ENCODE measurements at places on chromosomes 6 and 20.

DNA sequence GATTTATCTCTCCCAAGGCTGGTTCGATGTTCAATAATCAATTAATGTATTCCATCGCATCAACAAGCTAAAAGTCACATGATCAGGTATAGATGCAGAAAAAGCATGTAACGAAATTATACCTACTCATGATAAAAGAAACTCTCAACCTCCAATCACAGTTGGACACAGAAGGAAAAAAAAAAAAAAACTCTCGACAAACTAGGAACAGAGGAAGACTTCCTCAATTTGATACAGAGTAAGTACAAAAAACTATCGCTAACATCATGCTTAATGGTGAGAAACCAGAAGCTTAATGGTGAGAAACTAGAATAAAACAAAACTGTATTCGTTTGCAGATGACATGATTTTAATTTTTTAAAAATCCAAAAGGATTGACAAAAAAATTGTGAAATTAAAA is 62.0 kb upstream of the SMIM29 start:
- DNase-seq: no peak

- no peak for DNase-seq
These were observed 3.4 kb downstream of the LINC00237 start for GRCh38 chr20:21102603-21103311.

GRCh38 chr6:20217324-20217855 is 5.1 kb upstream of the MBOAT1 start:
- no peak for DNase-seq

DNA sequence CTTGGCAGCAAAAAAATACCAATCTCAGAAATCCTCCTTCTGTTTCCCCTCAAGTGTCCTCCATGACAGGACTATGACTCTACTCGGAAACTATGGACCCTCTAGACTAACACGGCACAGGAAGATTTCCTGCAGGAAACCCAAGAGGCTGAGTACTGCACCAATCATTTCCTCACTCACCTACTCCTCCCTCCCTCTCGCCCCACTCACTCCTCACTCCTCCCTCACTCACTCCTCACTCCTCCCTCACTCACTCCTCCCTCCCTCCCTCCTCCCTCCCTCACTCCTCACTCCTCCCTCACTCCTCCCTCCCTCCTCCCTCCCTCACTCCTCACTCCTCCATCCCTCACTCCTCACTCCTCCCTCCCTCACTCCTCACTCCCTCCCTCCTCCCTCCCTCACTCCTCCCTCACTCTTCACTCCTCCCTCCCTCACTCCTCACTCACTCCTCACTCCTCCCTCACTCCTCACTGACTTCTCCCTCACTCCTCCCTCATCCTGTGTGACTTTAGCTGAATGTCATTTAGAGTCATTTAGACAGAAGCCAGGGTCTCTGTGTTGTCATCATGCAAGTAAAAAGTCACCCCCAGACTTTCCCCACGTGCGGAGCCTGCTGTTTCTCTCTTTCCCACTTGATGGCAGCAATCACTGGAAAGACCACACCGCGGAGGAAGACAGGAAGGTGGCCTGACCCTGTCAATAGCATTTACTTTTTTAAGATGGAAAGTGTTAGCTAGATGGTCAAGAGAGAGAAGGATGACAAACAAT is 226.8 kb upstream of the PDE10A start:
- DNase-seq: no peak

DNA sequence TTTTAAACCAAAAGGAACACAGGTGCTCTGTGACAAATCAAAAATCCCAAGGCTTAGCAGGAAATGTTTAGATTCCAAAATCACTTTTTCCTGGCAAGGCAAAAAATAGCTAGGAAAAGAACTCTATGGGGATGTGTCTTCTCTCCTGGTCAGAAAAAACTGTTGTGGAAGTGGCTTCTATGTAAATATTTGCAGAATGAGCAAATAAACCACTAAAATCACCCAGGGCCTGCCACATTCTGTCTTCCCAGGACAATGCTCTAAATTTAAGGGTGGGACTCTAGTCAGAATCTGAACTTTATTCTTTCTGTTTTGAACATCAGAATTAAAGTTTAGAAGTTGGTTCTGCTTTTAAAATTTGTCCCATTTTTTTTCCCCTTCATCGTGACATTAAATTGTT is 29.3 kb downstream of the GCM1 start:
- DNase-seq: no peak

GRCh38 chr6:160967833-160968232 is 23.7 kb upstream of the MAP3K4 start:
- no peak for DNase-seq

DNA sequence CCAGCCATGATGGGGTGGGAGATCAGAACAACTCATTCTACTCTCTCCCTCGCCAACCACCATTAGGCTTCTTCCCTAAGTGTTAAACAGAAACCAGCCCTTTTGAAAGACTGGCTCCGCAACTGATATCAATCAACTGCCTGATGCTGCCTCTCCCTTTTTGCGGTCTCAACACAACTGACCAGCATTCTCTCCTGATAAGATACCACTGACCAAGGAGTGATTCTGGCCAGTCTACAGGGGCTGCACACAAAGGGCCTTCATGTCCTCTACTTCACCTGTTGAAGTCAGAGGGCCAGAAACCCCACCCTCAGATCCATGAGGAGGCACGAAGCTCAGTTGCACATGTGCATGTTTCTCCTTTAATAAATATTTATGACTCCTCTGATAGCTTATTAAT is 145.1 kb downstream of the CD24 start:
- DNase-seq: no peak

GRCh38 chr6:149209871-149210775 is 107.4 kb upstream of the TAB2 start:
- DNase-seq: no peak

DNA sequence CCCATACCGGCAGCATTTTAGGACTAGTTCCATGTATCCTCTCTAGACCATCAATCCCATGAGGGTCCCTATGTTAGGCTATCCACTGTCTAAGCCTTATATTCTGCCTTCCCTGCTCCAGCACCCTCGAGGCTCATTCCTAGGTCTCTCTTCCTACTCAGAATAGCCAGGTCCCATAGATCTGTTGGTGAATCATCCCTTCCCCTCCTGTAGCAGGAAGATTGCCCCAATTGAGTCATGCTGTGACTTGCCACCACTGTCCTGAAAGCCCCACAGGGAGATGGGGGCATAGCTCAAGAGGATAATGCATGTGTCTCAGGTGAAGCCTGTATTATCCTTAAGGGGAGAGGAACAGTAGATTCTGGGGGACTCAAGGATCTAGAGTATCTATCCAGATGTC is 143.1 kb upstream of the MOCS1 start:
- DNase-seq: no peak

DNA sequence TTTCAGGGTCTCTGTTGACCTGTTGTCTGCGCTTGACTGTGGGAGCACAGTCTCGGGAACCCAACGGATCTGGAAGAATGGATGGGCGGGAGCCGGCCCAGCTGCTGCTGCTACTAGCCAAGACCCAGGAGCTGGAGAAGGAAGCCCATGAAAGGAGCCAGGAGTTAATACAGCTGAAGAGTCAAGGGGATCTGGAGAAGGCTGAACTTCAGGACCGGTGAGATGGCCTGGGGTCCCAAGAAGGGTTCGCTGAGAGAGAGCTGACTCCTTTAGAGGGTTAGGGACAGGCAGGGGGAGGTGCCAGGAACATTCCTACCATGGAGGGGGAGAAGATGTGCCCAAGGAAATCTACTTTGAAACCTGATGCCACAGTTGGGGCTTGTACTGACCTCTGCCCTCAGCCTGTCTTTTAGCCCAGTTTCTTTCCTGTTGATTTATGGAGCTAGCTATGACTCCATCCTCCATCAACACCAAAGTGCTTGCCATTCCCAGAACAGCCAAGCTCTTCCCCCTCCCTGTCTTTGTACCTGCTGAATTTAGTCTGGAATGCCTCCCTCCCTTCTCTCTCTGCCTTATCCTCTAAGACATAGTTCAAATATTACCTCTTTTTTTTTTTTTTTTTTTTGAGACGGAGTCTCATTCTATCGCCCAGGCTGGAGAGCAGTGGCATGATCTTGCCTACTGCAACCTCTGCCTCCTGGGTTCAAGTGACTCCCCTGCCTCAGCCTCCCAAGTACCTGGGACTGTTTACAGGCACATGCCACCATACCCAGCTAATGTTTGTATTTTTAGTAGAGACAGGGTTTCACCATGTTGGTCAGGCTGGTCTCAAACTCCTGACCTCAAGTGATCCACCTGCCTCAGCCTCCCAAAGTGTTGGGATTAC is 12.2 kb downstream of the CEP250 start:
- DNase-seq: no peak

GRCh38 chr6:170107606-170108222 is 183.2 kb downstream of the DLL1 start:
- DNase-seq: no peak

GRCh38 chr6:108294297-108294726 is 542 bp upstream of the AFG1L start:
- no peak for DNase-seq

DNA sequence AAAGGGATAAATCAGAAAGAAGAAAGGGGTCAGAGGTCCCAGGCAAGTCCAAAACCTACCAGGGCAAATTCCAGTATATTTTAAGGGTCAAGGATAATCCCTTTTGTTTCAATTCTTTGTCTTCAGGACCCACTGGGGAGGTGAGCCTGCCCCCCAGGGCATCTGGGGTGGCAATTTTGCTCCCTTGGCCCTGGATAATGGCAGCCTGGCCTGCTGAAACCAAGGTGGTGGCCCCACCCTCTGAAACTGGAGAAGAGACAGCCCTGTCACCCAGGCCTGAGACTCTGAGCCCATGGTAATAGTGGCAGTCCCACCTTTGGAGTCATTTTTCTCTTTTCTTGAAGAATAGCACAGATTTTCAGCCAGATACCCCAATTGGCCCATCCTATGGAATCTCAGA is 118.1 kb downstream of the C6orf58 start:
- no peak for DNase-seq

DNA sequence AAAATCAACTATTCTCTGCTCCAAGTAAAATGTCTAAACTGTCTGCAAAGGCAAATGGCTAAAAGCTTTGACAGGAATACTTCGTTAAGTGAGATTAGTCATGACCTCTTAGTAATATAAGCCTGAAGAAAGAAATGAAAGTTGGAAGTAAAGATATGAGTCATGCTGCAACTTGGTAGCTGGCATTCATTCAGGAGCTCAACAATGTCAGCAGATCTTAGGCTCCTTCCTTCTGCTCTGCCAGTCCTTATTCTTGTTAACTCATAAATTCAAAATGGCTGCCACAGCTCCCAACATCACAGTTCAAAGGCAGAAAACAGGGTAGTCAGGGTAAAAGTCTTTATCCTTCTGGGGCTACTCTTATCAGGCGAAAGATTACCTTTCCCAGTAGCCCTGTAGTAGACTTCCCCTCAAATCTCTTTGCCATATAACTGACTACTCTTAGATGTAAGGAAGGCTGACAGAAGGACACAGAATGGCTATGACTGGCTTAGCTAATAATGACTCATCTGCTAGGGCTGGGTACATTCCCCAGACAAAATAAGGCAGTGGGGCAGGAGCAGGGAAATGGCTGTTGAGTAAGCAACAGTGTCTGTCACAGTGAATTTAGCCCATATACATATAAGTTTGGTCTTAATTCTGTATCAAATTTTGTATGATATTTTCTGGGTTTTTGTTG is 24.4 kb upstream of the C6orf62 start:
- no peak for DNase-seq

GRCh38 chr6:104575536-104575935 is 284.2 kb downstream of the HACE1 start:
- DNase-seq: no peak

DNA sequence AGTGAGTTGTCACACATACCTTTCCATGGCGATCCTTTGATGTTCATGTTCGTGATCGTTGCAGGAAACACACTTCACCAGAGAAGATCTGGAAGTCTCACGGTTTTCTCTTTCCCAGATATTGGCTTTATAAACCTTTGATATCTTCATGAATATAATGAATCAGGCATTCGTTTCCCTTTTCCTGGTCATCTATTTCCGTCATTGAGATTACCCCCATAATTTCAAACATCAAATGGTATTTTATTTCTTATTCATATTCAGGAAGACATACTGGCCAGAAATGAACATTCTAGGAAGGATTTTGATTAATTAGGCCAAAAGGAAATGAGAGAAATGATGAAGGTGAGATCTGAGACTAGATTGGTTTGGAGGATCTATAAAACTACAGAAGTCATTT is at the start of gene PRL:
Gene PRL, minus strand, starts transcription at position 101 of the 400 bp plus-strand sequence. Its CDS starts 54 bp downstream, at position 47.
- no peak for DNase-seq

DNA sequence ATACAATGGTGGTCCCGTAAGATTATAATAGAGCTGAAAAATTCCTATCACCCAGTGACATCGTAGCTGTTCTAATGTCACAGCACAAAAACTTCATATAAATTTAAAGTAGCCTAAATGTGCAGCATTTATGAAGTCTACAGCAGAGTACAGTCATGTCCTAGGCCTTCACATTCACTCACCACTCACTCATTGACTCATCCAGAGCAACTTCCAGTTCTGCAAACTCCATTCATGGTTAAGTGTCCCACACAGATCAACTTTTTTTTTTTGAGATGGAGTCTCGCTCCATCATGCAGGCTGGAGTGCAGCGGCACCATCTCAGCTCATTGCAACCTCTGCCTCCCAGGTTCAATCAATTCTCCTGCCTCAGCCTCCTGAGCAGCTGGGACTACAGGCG is 20.9 kb upstream of the KCNG1 start:
- DNase-seq: no peak

DNA sequence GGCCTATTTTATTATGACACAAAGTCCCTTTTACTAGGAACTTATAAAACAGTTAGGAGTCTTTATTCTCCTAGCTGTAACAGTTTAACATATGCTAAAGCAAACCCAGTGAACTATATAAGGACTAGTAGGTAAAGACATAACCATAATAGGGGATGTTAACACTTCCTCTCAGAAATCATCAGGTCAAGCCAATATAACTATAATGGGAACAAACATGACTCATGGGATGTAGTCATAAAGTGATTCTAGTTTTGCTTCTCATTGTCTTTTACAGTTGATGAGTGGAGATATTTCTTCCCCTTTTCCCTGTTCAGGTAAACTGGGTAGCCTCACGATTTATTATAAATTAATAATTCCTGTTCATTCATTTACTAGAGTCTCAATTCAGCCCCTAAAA is 9.7 kb downstream of the PTCHD4 start:
- no peak for DNase-seq

GRCh38 chr6:145761584-145761983 is 26.3 kb upstream of the EPM2A start:
- DNase-seq: no peak

- no peak for DNase-seq
These were observed 11.6 kb upstream of the MTG2 start for GRCh38 chr20:62171245-62171644.

DNA sequence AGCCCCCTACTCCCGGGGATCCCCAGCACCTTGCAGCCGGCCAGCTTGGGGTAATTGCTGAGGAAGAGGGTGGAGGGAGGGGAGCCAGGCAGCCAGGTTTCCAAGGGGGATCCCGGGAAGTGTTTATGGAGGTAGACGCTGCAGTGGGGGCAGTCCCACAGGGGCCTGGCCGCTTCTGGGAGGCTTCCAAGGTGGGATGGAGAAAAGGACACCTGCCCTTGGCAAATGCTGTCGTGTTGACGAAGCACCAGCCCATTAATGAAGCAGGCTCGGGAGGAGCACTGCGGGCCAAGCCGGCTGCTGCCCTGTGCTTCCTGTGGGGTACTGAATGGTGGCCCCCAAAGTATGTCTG is 82.4 kb downstream of the TMEM242 start:
- no peak for DNase-seq

GRCh38 chr6:138012682-138013081 is 94.5 kb downstream of the PERP start:
- no peak for DNase-seq

Data from activated CD8-positive, alpha-beta memory T cell treated with anti-CD3 and anti-CD28 coated beads for 1 hour (primary cell).